ENCODE measurements at places on chromosomes 1 and 21. TPM values are rescaled to one million over a fixed set of nuclear protein-coding genes. Genes with fewer than 3 reads are reported as not detected.

Gene TMEM240
- 2.8 TPM for total RNA-seq

- no peak for DNase-seq
These were observed 466.5 kb downstream of the NCAM2 start for GRCh38 chr21:21464684-21465083.

Gene OR2W3
- total RNA-seq, result 1.0 TPM

- no peak for DNase-seq
These were observed 486 bp downstream of the SLC27A3 start for GRCh38 chr1:153775458-153776327.

DNA sequence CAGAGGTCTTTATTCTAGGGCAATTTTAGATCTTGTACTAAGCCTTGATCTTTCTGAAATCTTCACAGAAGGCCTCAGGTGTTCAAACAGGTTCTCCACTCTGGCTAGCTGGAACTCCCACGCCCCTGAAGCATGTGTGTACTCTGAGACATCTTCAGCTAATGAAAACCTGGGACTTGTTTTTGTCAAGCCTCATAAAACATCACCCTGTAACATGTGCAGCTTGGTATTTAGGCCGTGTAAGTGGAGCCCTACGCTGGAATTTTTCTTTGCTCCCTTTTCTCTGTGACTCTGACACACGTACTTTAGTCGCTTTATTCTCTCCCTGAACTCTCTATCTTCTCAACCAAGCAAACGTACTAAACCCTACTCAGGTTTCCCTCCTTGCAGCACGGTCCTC lies 701.9 kb upstream of the ZP4 start:
- peak; percentile 65 for DNase-seq

- DNase-seq, result no peak
These were observed 27.1 kb upstream of the HAO2 start for GRCh38 chr1:119341372-119341947.
